Erythroblast (primary cell): ENCODE measurements at places on chromosomes 6 and 20.

GRCh38 chr6:13049666-13050254 lies 278.6 kb downstream of the TBC1D7 start:
- DNase-seq, result peak; percentile 17

- DNase-seq, result no peak
Observed at GRCh38 chr6:79719248-79719960, 88.3 kb downstream of the SH3BGRL2 start.

DNA sequence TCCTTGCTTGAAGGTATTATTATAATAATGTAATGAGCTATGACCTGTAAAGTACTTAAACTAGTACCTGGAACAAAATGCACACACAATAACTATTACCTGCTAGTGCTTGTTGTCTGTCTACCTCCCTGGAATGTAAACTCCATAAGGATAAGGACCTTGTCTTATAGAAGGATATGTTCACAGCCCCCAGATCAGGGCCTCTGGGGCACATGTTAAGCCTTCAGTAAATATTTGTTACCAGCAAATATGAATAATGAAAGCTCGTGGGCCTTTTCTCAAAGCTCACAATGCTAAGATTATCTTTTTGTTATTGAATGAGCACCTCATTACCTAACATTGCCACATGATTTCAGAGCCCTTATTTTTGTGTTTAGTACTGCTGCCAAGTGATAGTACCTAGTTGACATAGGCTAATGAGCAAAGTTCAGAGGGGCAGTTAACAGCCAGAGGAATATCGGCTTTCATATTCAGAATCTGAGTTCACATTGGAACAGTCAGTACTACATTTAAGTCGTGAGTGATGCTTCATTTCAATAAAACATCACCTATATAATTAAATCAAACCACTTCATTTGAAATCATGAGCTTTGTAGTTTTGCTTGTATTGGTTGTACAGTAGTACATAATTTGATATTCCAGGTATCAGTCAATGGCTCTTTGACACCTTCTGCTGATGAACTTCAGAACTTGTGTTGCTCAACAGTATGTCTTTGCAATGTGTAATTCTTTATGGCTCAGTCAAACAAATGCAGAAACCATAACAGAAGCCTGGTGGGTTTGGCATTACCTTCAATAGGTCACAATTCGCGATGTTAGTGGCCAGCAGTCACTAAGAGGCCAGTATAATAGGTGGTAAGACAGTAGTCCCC lies 11.8 kb upstream of the SMLR1 start:
- DNase-seq, result no peak

- DNase-seq, result peak; percentile 74
Observed at GRCh38 chr20:36919715-36920333, 31.7 kb downstream of the SAMHD1 start.

DNA sequence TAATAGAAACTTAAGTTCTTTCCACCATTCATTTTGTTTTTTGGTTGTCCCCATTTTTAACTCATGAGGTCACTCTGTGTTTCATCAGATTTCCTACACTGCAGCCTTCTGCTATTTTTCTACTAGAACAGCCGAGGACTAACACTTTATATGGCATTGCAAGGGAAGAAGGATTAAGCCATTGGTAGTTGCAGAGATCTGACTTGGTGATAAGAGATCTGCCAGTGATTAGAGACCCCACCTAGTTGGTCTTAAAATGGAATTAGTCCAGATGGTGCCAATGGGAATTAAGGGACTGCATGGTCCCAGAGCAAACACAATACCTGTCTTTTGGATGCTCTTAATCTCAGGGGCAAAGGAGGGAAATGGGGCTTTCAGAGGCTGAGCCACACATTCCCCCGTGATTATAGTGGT lies 125.5 kb upstream of the TMEM170B start:
- no peak for DNase-seq

GRCh38 chr6:25635886-25636317 lies 16.1 kb upstream of the SCGN start:
- no peak for DNase-seq

DNA sequence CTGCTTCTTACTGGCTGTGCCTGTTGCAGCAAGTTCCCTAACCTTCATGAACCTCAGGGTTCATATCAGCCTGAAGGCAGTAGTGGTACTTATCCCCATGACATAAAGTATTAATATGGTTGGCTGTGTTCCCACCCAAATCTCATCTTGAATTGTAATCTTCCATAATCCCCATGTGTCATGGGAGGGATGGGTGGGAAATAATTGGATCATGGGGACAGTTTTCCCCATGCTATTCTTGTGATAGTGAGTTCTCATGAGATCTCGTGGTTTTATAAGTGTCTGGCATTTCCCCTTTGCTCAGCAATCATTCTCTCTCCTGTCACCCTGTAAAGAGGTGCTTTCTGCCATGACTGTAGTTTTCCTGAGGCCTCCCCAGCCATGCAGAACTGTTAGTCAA lies 61.8 kb downstream of the FAM229B start:
- DNase-seq, result no peak

GRCh38 chr20:32674362-32674789 lies 635 bp upstream of the C20orf203 start:
- DNase-seq, result peak; percentile 75

DNA sequence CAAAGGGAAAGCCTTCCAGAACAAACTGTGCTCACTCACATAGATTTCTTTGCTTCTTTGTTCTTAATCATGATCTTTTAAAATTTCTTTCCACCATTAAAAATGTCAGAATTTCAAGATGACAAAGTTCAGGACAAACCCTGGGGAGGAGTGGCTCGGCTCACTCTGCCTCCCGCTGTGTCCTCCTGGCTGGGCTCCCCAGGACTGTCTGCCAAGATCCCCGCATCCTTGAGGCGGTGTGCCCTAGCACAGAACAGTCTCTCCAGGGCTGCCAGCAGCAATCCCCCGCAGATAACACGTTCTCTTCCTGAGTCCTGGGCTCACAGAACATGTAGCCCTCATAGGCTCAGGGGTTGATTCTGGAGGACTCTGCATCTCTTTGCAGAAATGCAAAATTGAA lies 98.4 kb upstream of the KCNG1 start:
- no peak for DNase-seq

- no peak for DNase-seq
Observed at GRCh38 chr6:21965953-21966539, 330.8 kb downstream of the PRL start.

DNA sequence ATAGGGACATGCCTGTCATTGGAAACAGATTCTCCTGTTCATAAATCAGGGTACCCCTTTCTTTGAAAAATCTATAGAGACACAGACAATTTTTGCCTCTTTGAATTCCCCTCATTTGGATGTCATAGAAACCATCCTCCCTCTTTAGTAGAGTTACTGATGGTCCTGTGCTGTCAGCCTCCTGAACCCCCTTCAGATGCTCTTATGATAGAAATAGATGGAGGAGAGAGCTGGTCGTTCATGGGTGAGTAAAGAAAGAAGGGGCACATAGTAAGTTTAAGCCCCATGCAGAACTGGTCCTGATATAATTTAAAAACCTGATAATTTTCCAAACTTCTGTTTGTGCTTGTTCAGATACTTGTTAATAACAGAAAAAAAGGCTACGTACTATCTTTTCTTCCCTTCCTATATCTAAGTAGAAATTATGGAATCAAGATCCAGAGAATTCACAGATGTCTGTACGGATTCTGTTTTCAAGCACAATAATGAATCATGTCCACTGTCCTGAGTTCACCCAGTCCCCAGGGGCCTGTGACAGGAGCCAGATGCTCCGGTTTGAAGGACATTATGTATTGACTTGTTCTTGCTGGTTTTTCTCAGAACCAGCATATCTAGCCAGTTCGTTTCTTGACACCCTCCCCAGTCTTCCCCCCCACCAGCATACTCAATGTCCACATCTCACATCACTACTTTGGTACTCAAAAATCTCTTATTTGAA lies 78.1 kb downstream of the NCOA7 start:
- DNase-seq, result no peak

- no peak for DNase-seq
Observed at GRCh38 chr6:128343706-128344105, 176.7 kb downstream of the PTPRK start.

- no peak for DNase-seq
Observed at GRCh38 chr6:88499845-88500699, 333.9 kb upstream of the CNR1 start.

DNA sequence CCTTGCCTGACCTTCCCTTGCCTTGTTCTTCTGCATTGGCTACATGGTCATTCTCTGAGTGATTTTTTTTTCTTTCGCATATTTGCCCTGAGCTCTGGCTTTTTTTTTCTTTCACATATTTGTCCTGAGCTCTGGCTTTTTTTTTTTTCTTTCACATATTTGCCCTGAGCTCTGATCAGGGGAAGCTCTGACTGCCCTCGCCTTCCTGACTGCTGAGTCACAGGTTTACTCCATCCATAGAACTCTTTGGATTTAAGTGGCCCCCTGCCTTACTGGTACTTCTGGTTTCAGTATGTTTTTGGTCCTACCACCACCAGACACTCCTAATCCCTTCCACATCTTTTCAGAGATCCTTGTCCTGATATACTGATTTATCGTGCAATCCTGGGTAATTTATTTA lies 201.1 kb downstream of the OGFRL1 start:
- no peak for DNase-seq

GRCh38 chr6:53523511-53524454 lies 21.1 kb downstream of the GCLC start:
- DNase-seq, result no peak

GRCh38 chr6:73888050-73888449 lies 192.0 kb downstream of the CD109 start:
- DNase-seq, result no peak
